ENCODE measurements at places on chromosomes 4 and X. TPM values are rescaled to one million over a fixed set of nuclear protein-coding genes. Genes with fewer than 3 reads are reported as not detected.

Gene PFKFB1
- 0.21 TPM for total RNA-seq

Gene FAM236D
- not detected for total RNA-seq

DNA sequence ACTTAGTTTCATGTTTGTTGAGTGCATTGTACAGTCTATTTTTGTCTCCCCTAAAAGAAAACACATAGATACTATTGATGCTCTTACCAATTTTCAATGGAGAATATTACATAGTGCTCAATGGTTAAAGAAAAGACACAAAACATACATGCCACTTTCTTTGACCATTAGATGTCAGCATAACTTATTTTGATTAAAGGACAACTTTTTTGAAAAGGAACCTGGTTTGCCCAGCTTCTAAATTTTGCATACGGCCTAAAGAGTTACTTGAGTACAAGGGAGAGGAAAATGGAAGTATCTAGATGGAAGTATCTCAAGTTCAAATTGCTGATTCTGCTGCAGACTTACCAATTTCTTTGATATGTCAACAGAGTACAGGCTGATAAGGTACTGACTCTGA lies 68.5 kb downstream of the METTL14 start:
- DNase-seq = no peak

- peak; percentile 19 for DNase-seq
Measured at GRCh38 chr4:56979421-56980072, 851 bp downstream of the POLR2B start.

DNA sequence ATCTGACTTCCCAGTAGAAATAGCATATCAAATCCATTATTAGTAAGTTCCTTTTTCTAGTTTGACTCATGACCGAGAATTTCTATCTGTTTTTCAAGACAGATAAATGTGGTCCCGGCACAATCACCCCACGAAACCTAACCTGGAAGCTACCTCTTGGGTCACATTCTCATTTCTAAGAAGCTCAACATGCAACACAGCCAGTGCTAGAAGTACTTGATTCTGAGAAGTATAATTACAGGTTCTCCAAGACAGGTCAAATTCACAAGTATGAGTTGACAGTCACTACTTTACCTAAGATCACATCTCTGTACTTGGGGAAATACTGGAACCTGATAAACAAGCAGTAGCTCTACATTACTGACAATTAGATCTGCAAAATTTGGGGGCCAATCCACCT lies 54.0 kb upstream of the PLAC1 start:
- no peak for DNase-seq
